KG1 (cell line): ENCODE measurements at places on chromosomes 1 and 21.

- no peak for DNase-seq
Measured at GRCh38 chr1:230828421-230828820, 39.9 kb downstream of the C1orf198 start.

GRCh38 chr1:168788258-168788657 is 59.3 kb upstream of the DPT start:
- no peak for DNase-seq

- DNase-seq = no peak
Measured at GRCh38 chr1:25676488-25676887, 59.9 kb downstream of the MAN1C1 start.

DNA sequence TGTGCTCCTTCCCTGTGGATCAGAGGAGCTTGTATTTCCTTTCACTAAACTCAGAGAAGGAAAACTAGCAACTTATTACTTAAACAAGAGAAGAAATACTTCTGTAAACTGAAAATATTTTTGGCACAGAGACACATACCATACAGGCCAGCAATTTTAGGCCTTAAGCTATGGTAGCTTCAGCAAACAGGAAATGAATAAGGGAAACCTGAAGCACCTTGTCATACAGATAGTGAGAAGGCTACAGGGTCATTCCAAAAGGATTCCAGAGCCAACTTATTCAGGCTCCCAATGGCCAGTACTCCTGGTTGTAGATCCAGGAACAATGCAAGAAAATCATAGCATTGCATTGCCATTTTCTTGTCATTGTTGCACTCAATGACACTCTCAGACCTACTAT is 9.1 kb upstream of the KYAT3 start:
- no peak for DNase-seq

- DNase-seq = no peak
Measured at GRCh38 chr1:47616906-47617305, 179.1 kb downstream of the FOXD2 start.

GRCh38 chr1:220149742-220150141 is 55.8 kb downstream of the IARS2 start:
- no peak for DNase-seq

GRCh38 chr1:67723620-67724019 is 38.6 kb downstream of the GADD45A start:
- no peak for DNase-seq

- DNase-seq = no peak
Measured at GRCh38 chr1:203427451-203427850, 48.2 kb upstream of the PRELP start.

GRCh38 chr1:15908597-15908996 is 61.1 kb downstream of the SPEN start:
- no peak for DNase-seq

DNA sequence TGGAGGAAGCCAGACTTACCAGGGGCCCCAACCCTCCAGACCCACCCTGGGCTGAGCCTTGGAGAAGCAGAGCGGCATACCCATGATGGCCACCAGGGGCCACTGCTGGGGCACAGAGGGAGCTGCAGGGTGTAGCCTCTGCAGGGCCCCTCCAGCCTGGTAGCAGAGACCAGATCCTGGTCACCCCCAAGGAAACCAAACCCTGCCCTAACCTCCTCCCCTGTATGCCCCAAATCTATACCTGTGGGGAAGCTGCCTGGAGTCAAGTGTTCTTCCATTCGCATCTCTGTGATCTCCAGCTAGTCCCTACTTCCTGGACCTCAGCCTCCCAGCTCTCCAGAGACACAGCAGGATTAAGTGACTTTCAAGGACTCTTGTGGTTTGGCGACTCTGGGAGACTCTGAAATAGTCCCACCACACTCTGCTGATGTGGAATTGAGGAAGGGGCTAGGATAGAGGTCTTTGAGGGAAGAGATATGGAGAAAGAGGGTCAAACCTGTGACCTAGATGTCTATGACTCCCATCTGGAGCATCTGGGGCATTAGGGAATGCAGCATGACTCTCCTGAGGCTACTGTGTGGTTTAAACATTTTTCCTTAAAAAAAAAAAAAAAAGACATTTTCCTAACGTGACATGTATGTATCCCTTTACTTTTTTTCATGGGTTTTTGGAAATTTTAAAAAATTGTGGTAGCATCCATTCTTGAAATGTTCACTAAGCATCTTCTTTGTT is 119.2 kb upstream of the IPO9 start:
- no peak for DNase-seq

DNA sequence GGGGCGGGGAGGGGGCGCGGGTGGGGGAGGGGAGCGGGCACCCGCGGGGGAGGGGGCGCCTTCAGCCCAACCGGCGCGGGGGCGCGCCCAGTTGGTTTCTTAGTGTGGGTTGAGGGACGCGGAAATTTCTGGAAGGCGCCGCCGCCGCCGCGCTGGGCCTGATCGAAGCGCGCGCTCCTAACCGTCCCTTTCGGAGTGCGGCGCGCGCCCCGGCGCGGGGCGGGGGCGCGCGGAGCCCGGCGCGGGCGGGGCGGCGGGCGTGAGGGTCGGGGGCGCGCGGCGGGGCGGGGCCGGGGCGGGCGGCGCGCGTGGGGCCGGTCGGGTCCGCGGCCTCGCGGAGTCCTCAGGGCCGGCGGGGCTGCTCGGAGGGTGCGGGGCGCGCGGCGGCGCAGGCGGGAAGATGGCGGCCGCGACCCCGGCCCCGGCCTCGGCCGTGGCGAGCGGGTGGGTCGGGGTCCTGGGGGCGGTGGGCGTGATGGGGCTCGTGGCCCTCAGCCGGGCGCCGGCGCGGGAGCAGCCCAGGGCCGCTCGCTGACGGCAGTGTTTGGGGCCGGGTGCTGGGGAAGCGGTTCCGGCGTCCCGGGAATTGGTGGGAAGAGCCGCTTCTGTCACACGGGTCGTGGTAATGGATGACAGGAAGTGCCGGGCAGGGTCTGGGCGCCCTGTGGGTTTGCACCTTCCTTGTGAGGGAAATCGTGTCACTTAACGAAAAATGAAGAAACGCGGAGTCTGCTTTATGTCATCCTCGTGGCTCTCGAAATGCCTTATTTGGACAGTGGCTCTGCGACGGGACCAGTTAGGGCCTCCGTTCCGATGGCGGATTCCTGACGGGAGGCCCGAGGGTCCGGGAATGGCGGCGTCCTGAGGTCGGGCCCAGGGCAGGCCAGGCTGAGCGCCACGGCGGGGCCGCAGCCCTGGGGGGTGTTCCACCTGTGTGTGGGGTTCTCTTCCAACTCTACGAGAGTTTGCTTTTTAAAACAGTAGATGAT is 764 bp downstream of the PKNOX1 start:
- peak; percentile 28 for DNase-seq

GRCh38 chr1:9406111-9406510 is 113.4 kb downstream of the SPSB1 start:
- no peak for DNase-seq

GRCh38 chr1:226589008-226589733 is 40.6 kb downstream of the STUM start:
- no peak for DNase-seq

GRCh38 chr21:38072489-38072888 is 156.2 kb upstream of the KCNJ6 start:
- no peak for DNase-seq

- no peak for DNase-seq
Measured at GRCh38 chr1:111990878-111991718, 1.6 kb upstream of the KCND3 start.

GRCh38 chr21:17348357-17348756 is 164.5 kb upstream of the CXADR start:
- DNase-seq = no peak

GRCh38 chr1:218536296-218536986 is 191.3 kb downstream of the TGFB2 start:
- no peak for DNase-seq

DNA sequence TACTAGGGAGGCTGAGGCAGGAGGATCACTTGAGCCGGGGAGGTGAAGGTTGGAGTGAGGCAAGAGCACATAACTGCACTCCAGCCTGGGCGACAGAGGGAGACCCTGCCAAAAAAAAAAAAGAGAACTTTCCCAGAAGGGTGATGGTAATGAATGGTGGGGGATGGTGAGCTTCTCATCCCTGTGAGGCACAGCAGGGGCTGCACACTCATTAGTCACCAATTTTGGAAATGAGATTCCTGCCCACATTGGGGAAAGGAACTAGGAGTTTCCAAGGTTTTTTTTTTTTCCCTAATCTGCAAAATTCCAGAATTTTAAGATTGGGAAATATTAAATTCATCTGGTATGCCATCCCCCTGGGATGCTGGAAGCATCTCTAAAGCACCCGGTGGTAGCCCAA is 50.2 kb upstream of the SSBP3 start:
- no peak for DNase-seq

- no peak for DNase-seq
Measured at GRCh38 chr1:234750922-234751627, 141.1 kb upstream of the IRF2BP2 start.

DNA sequence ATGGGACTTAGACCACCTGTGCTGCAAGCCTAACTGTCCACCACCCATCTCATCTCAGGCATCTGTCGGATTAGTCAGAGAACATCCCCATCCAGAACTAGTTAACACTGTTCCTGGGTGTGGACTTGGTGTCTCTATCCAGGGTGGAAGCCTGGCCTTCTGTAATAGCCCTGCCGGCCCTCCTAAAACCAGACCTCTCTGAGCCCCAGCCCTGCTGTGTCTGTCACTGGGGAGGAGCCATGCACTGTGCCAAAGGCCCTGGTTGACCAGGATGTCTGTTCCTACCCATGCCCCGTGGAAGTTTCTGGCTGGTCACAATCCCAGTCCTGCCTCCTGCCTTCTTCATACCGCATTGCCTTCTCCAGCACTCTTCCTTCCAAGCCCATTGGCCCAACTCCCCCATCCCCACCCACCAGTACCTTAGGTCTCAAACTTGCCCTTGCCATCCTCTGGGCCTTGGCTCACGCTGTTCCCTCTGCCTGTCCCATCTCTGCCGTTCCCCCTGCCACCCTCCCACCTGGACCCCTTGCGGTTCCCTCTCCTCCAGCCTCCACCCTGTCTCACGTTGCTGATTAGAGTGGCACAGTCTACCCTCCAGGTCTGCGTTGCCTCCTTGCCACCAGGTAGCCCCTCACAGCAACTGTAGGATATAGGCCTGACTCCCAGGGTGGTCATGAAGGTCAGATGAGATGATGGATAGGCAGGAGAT is 105.6 kb downstream of the EPHB2 start:
- DNase-seq = no peak

- no peak for DNase-seq
Measured at GRCh38 chr1:32307324-32307723, 15.4 kb downstream of the HDAC1 start.

DNA sequence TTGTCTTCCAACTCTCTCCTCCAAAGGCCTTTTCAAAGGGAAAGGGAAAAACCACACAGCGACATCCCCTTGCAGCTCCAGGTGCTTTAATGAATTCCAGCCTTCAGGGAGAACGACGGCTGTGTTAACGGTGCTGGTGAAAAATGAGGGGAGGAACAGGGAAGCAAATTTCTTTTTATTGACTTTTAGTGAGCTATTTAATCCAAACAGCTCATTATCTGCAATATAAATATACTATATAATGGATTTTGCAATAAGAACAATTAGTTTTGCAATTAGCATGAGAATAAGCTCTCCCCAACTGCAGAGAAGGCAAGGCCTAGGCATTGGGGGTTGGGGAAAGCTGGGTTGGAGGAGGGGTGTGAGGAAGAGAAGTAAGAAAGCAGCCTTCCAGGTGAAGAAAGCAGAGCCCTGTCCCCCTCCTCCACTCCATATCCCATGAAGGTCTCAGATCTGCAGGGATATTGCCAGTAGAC is 159.0 kb upstream of the ZC3H12A start:
- no peak for DNase-seq

GRCh38 chr1:18007391-18008041 is 100.1 kb upstream of the IGSF21 start:
- no peak for DNase-seq
